Stimulated activated CD8-positive, alpha-beta memory T cell treated with anti-CD3 and anti-CD28 coated beads, Interleukin-4, amount 100 ng/mL, for 4 hours (primary cell): ENCODE measurements at places on chromosomes 1 and 21.

DNA sequence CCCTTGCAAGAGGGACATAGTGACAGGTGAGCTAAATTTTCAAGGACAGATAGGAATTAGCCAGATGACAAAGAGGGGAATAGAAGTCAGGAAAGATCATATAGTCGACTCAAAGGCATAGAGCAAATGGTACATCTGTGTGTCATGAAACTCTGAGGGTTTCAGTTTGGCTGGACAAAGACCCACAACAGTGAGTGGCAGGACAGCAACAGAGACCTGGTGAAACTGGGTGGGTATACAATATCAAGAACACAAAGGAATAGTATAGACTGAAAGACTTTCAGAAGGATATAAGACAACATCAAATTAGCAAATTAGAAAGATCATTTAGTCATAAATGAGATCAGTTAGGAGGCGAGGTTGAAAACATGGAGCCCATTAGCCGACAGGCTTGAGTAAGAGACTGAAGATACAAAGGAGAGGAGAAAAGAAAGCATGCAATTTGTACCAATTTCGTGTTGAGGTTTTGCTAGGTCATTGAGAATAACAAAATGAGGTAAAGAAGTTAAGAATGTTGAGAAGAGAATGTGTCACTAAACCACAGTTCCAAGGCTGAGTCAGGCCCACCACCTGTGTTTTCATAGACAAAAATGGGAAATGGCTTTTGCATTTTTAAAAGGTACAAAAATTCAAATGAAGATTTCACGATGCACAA is 213.8 kb downstream of the HHIPL2 start:
- no peak for DNase-seq

DNA sequence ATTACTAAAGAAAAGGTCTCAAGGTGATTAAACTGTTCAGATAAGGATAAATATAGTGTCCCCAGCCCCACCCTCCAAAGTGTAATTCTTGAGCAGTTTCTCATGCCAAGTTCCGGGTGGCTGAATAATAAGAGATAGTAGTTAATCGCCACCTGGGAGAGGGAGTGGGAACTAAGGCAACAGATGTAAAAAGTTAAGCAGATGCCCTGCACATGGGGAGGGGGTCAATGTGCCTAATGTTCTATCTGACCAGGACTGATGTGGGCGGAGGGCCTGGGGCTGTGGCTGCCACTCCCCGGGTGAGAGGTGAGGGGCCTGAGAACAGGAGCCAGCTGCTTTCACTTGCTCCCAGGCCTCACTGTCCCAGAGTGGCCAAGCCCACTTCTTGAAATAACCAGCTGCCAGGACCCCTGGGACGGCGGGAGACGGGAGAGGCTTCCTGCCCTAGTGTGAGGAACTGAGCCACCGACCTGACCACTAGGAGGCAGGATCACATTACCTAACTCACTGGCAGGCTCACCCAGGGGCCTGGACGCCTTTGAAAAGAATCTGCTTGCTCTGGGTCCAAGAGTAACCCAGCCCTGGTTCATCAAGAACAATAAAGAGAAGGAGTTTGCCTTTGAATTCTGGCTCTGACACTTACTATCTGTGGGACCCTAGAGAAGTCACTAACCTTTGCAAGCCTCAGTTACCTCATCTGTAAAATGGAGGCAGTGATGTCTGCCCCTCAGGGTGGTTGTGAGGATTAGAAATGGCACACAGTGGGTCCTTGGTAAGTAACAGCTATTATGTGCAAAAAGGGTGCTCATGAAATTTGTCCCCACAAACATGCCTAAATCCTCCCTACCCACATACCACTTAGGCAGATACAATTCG is 179.2 kb downstream of the ATG4C start:
- no peak for DNase-seq

DNA sequence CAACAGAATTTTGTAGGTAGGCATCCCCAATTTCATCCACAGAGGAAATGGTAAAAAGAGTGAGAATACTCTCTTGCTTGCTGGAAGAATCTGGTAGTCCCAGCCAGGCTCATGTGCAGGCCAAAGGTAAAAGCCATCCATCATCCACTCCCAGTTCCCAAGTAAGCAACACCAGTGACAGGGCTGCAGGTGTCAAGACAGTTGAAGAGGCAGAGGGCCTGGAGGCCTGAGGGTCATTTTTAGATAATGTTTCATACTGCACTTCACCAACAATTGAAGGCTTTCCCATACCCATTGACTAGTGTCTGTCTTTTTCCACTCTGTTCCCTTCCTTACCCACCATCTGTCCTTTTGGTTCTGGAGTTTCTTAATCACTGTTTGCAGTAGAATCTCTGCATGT is 141.7 kb upstream of the L1TD1 start:
- DNase-seq = no peak

- DNase-seq = no peak
These were observed 309.7 kb upstream of the ZRANB2 start for GRCh38 chr1:71390518-71390917.

GRCh38 chr1:43395523-43395922 is 5.8 kb downstream of the SZT2 start:
- DNase-seq = no peak

GRCh38 chr1:220681220-220681880 is 8.8 kb upstream of the C1orf115 start:
- DNase-seq = no peak

GRCh38 chr1:150869683-150870082 is 6.7 kb downstream of the ARNT start:
- DNase-seq = no peak

- DNase-seq = no peak
These were observed 241.8 kb upstream of the IRF2BP2 start for GRCh38 chr1:234851450-234852438.

- no peak for DNase-seq
These were observed 470.5 kb downstream of the LTN1 start for GRCh38 chr21:28522014-28522799.

- DNase-seq = no peak
These were observed 23.7 kb downstream of the KCNJ15 start for GRCh38 chr21:38280454-38280853.

DNA sequence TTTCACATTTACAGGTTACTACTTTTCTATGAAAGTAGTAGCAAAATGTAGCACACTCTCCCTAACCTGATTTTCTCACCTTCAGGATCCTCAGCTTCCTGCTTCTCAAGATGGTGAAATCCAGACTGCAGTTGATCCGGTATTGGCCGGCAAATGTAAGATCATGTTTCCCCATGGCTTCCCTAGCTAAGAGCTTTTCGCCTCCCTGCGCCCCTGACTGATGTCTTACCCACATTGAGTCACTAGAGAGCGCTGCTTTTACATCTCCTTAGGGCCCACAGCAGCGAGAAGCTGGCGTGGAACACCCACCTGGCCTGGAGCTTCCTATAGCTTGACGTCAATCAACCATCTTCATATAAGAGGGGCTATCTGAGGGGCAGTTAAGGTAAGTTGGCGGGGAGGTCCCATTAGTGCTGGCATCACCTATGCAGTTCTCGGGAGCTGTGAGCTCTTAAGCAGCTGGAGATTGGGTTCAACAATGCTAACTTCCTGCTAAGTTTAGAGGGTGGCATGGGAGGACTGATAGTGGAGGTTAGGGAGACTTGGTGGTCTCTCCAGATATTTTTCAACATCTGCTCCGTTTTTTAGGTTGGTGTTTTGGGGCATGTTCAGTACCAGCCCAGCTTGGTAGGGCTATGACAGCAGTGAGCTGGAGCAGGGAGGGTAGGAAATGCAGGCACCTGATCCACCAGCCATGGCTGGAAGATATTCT is 5.5 kb downstream of the PTPN7 start:
- DNase-seq = no peak

GRCh38 chr1:109365642-109366204 is 32.0 kb downstream of the SORT1 start:
- no peak for DNase-seq

DNA sequence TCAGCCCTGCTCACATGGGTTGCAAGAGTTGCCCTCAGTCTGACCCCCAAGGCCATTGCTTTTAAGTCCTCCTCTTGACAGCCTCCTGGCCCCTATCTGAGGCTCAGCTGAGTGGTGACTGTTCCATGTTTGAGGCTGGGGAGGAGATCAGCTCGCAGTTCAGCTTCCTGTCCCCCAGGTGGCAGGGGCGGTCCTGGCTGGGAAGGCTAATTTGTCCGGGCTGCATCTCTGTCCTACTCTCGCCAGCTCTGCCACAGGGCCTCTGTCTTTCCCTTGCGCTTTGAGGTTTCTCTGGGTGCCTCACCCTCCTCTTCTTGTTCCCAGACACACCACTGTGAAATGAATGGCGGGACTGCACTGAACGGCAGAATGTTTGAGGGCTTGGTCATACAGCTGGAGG is 157.3 kb downstream of the KCNJ6 start:
- no peak for DNase-seq

- DNase-seq = no peak
These were observed 36.5 kb downstream of the RLF start for GRCh38 chr1:40197656-40198055.

- no peak for DNase-seq
These were observed 37.8 kb downstream of the LRRC71 start for GRCh38 chr1:156958247-156958714.

DNA sequence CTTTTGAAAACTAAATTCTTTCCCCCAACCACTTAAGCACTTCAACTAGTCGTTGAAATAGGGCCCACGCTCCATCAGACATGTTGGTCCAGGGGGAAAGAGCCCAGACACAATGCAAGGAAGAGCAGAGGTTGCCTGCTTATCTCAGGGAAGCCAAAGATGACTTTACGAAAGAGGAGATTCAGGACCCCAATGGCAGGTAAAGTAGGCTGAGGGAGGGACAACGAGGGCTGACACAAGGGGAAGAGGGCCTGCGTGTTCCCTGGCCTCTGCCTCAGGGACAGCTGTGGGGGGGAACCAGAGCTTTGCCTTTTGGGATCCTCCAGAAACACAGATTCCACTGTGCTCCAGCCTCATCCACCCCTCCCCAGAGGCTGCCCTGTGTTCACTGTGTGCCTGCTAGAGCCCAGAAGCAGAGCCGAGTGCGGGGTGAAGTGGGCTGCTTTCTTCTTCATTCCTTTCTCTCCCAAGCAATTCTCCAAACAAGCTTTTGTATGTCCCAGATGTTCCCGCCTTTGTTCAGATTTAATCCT is 135.5 kb upstream of the GRIK3 start:
- DNase-seq = no peak

- DNase-seq = peak; percentile 40
These were observed 5.7 kb upstream of the TPRG1L start for GRCh38 chr1:3618881-3619671.

DNA sequence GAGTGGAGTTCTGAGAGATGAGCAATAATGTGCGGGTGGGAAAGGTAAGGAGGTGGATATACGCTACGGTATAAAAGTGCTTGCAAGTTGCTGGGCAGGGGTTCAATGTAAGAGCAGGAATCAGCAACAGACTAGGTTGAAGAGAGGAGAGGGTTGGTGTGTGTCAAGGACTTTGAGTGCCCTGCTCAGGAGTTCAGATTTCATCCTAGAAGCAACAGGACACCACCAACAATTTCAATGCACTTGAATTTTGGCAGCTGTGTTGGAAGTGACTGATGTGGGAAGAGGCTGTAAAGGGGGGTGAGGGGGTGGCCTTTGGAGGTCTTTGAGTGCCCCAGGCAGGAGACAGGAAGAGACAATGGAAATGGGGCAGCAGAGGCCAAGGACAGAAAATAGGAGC is 57.3 kb downstream of the RHOU start:
- no peak for DNase-seq

GRCh38 chr1:59499273-59499942 is 202.5 kb downstream of the FGGY start:
- DNase-seq = no peak

GRCh38 chr21:42302076-42302650 is 13.0 kb downstream of the TFF3 start:
- no peak for DNase-seq

GRCh38 chr1:11838349-11839272 is 9.0 kb downstream of the NPPA start:
- peak; percentile 40 for DNase-seq

DNA sequence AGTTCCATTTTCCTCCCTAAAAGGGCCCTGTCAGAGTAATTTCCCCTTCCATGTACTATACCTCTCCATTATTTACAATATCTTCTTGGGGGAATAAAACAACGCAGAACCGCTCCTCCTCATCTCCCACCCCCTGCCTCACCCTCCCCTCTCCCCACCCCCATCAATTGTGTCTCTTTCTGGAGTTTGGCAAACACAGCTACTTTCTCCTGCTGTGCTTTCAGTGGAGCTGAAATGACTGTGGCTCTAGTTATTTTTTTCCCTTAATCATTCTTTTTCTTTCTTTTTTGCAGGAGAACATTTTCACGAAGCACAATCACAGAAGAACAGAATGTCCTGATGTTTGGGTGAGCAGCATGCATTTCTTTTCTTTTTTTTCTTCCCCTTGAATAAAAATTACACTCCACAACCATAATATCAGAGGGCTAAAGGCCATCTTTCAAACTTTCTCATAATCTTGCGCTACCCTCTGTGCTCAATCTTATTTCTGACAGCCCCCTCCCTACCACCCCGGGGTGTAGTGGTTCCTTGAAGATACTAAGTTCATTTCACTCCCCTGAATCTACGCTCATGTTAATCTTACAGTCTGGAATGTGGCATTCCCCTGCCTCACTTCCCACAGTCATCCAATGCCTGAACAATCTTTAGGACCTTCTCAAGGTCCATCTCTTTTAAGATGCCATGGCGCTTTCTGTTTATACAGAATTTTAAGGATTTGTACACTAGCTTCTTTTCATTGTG is 8.8 kb upstream of the PLXNA2 start:
- DNase-seq = no peak

DNA sequence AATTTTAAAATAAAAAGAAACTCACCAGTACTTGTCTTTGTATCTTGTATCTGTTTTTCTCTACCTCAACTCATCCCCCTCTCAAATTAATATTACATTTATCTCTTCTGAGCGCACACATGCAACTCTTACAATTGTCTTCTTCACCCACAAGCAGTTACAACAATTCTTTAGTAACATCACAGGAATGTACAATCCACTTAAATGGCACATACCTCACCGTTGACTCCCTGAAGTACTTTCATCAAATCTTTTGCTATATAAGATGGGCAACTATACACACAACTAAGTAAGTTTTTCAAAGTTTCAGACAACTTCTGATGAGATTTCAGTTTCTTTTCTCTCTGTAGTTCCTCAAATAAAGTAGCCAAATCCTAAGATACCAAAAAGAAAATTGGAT is 28.3 kb downstream of the HEATR1 start:
- no peak for DNase-seq

DNA sequence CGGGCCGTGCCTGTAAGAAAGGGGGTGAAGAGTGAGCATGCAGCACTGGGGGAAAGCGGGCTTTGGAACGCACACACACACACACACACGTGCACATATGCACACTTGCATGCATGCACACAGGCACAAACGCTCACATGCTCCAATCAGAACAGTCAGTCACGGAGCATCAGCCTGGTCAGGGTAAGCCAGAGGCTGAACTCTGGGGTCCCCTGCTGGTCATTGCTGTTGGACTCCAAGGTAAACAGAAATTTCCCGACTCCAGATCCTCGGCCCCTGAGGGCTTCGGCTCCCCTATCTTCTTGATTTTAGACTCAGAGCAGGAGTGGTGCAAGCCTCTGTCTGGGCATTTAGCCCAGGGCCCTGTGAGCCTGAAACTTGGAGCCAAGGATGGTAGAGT is 54.2 kb downstream of the SYT2 start:
- no peak for DNase-seq

- DNase-seq = no peak
These were observed 470 bp downstream of the HSD11B1 start for GRCh38 chr1:209705033-209705598.
